GM20000 (cell line): ENCODE measurements at places on chromosomes 11 and 22.

- no peak for DNase-seq
Measured at GRCh38 chr22:44570476-44571445, 72.7 kb upstream of the RTL6 start.

GRCh38 chr11:12559011-12559410 lies 115.2 kb upstream of the TEAD1 start:
- no peak for DNase-seq

DNA sequence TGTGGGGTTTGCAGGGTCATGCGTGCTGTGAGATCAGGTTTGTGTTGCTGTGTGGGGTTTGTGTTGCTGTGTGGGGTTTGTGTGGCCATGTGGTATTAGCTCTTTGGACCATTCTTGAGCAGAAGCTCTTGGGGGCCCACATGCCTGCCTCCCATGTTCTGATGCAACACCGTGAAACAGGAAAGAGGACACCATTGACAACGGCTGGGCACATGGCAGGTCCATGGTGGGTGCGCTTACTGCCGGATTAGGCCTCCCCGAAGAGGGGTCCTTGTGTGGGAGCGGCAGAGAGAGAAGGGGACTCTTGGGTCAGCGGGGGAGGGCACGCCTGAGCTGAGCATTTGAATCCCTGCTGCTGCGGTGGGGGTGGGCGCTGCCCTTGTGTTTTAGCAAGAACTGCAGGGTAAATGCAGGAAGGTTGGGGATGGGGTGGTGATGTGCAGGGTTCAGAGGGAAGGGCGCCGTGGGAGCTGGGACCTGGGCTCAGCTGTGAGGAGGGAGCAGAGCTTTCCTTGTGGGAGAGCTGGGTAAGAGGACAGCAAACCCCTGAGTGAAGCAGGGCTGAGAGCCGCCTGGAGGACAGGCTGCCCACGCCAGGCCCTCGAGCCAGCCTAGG lies 361.5 kb downstream of the TBC1D22A start:
- no peak for DNase-seq

- DNase-seq = peak; percentile 21
Measured at GRCh38 chr11:76419896-76420295, 24.9 kb upstream of the EMSY start.

- DNase-seq = no peak
Measured at GRCh38 chr22:29204455-29205183, 1.1 kb upstream of the EMID1 start.

GRCh38 chr11:13215149-13215548 lies 62.4 kb upstream of the BMAL1 start:
- DNase-seq = no peak

DNA sequence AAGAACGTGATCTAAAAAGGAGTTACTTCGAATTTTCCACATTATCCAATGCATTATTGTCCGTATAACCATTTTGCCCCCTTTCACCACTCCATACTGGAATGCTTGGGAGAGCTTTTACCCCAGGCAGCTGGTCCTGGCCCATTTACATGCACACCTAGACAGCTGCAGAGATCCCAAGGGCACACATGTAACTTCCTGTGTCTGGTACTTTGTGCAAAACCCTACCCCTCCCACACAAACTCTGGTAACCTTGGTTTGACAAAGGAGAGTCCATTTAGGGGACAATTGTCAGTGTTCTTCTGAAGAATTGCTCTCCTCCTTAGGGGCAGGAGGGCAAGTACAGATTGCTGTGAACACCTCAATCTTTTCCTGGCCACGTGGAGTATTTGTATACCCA lies 57.3 kb upstream of the SORL1 start:
- DNase-seq = no peak

DNA sequence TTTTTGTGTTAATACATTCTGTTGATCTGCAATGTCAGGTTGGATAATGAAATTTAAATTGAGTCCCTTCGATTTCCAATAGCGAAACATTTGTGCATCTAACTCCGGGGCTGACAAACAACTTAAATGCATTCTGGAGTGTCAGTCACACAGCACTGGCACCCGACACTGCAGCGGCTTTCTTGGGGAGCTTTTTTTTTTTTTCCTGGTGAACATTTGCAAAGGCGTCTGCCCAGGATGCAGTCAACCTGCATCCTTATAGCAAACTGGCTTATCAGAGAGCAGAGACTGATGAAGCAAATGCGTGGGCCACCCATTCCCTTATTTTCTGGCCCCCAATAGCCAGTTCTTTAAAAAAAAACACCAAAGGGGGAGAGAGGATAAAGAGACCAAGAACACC lies 1167.7 kb downstream of the LRRC4C start:
- DNase-seq = no peak

GRCh38 chr11:128897826-128898225 lies 6.7 kb downstream of the KCNJ5 start:
- no peak for DNase-seq

- DNase-seq = peak; percentile 89
Measured at GRCh38 chr22:44625981-44626687, 75.9 kb upstream of the PRR5 start.

- DNase-seq = no peak
Measured at GRCh38 chr11:86021377-86021776, 47.5 kb downstream of the PICALM start.

DNA sequence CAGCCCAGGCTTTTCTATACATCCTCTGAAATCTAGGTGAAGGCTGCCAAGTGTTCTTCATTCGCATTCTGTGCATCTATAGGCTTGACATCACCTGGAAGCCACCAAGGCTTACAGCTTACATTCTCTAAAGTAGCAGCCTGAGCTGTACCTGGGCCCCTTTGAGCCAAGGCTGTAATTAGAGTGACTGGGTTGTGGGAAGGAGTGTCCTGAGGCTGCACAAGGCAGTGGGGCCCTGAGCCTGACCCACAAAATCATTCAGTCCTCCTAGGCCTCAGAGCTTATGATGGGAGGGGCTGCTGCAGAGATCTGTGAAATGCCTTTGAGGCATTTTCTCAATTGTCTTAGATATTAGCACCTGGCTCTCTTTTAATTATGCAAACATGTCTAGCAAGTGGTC lies 33.0 kb upstream of the RDX start:
- no peak for DNase-seq

DNA sequence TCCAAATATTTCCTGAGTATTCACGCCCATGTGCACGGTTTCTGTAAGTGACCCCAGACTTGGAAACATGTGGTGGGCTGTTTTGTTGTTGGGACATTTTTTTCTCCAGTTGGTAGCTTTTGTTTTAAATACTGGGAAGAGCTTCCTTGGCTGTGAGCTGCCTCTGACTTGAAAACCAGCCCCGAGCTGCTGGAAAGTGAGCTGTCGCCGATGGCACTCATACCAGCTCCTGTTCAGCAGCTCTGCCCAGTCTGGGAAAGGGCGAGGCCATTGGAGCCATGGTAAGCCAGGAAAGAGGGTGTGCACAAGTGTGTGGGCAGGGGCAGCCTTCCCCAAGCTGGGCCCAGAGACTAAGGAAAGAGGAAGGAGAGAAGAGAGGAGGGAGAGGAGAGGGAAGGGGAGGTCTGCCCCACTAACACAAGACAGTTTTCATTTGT lies 3.2 kb upstream of the FLI1 start:
- no peak for DNase-seq

GRCh38 chr11:105705786-105706530 lies 96.1 kb downstream of the GRIA4 start:
- no peak for DNase-seq

GRCh38 chr11:22711071-22711770 lies 44.8 kb downstream of the GAS2 start:
- no peak for DNase-seq

GRCh38 chr11:134240592-134240991 lies 12.6 kb downstream of the THYN1 start:
- no peak for DNase-seq

DNA sequence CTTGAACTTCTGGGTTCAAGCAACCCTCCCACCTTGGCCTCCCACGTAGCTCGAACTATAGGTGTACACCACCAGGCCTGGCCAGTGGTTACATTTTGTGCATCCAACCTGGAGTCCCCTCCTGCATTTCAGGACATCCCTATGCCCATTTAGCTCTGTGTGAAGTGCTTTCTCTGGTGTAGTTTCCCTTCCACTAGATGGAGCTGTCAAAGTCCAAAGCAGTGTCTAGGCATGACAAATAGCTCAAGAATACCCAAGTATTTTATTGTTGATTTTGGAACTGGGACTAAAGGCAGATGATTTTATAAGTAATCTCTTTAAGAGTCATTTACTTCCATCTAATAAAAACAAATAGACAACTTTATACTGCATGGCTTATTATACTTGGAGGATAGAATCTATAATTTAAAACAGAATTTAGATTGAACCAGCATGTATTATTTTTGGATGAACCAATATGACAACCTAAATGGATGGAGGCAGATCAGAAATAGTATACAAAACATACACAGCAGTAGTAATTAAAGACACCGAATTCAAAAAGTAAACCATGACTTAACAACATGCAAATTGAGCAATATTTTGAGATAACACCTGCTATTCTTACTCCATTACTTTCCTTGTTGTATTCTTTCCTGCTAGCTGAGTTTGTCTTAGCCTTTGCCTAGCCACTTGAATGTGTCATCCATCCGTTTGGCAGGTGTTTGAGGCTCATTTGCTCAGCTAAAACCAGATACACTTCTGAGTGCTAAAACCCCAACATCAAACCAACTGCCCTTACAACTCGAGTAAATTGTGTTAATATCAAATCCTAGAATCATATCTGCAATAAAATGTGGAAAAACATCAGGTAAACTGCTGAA lies 37.7 kb downstream of the EIF4ENIF1 start:
- peak; percentile 46 for DNase-seq

GRCh38 chr22:47620391-47620790 lies 857.9 kb downstream of the TBC1D22A start:
- DNase-seq = no peak

GRCh38 chr22:23565305-23565914 lies 14.7 kb downstream of the IGLL1 start:
- peak; percentile 49 for DNase-seq

- DNase-seq = no peak
Measured at GRCh38 chr11:122102426-122102825, 13.6 kb downstream of the BLID start.

DNA sequence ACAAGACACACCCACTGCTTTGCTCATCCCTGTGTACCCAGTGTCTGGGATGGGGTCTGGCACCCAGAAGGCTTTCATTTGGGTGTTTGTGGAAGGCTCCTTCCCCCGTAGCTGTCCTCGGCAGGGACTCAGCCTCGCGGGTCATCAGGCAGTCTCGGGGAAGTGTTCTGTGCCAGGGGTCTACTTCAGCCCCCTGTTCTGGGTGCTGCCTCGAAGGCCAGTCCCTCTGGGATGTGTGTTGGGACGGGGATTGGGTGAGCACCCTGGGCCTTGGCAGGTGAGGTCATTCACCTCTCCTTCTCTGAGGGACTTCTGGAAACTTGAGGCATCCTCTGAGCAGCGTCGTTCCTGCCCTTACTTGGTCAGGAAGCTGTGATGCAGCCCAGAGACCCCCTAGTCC lies 65.5 kb downstream of the RPUSD4 start:
- no peak for DNase-seq

DNA sequence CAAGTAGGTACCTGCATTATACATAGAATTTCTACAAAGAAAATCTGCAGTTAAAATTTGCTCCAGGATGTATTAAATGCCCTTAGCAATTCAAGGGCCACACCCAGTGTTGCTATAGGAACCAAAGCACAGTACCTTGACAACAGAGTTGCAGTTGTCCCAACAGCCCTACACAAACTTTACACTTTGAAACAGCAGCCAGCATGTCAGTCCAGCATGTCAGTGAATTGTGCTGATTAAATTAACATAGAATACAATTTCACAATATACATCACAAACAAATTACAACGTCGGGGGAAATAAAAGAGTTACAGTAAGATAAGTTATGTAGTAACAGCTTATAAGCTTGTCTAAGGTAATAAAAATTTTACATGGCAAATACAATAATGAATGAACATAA lies 389.2 kb downstream of the SOX6 start:
- DNase-seq = no peak

DNA sequence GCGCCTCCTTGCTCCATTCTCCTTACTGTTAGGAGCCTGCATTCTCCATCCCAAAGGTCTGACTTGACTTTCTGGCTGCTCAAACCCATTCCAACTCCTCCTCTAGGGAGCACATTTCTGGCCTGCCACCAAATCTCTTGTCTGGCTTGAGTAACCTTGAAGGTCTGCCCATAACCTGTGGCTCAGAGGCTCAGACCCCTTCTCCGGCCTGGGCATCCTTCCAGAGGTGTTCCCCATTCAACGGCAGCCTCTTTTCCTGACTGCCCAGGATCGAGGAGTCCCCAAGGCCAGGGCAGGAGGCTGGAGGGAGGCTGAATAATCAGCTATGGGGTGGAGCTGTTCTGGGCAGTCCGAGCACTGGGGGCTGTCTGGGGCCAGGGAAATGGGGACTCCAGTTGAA lies 2.2 kb downstream of the RAD9A start:
- no peak for DNase-seq

- no peak for DNase-seq
Measured at GRCh38 chr11:119786431-119787073, 57.6 kb upstream of the NECTIN1 start.

GRCh38 chr11:123298488-123299447 lies 103.7 kb upstream of the CLMP start:
- DNase-seq = no peak

DNA sequence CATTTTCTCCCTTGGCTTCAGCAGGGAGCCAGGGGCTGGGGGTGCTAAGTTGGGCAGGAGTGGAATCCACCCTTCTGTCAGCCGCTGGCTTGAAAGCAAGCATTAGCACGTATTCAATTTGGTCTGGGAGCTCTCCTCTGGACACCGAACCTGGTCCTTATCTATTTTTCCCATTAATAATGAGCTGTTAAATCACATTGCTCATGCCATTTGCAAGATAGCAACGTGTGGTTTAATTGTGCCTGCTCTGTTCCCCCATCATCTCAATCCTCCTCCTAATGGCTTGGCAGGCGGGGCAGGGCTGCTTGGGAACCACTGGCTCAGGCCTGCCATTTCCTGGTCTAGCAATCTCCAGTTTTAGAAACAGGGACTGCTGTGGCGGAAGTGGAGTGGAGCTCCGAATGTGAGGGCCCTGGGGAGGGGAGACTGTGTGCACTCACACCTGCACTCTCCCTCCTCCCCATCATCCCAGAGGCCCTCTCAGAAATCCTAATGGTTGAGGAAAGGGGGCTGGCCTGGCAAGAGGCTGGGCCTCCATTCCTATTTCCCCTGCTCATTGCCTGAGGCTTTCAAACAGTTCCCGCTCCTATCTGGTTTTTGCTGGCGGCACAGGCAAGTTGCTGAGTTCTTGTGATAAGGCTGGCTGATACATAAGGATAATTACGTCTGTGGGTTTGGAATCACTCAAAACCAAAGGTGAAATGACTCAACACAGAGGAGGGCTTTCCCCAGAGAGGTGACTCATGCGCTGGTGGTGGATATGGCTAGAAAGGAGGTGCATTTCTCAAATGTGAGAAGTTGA lies 201.2 kb upstream of the E2F8 start:
- peak; percentile 78 for DNase-seq

DNA sequence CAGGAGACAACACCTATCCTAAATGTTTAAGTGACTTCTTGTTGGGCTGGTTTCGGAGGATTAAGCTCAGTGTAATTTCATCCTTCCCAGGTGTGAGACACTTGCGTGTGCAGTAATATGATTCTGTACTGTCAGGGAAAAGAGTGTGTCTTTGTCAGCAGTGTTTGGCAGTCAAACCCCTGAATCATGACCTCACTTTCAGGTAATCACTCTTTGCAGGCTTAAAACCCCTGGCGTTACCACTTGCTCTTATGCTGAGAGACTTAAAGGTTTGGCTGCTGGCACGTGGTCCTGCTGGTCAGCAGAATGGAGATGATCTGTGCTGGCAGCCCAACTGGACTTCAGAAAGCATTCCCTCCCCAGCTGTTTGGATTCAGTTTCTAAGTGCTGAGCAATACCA lies 56.1 kb downstream of the APIP start:
- no peak for DNase-seq

GRCh38 chr11:134389464-134390180 lies 22.4 kb downstream of the B3GAT1 start:
- DNase-seq = no peak

- DNase-seq = no peak
Measured at GRCh38 chr11:44963136-44963535, 12.5 kb upstream of the TP53I11 start.
